ENCODE measurements at places on chromosomes 1 and 21.

DNA sequence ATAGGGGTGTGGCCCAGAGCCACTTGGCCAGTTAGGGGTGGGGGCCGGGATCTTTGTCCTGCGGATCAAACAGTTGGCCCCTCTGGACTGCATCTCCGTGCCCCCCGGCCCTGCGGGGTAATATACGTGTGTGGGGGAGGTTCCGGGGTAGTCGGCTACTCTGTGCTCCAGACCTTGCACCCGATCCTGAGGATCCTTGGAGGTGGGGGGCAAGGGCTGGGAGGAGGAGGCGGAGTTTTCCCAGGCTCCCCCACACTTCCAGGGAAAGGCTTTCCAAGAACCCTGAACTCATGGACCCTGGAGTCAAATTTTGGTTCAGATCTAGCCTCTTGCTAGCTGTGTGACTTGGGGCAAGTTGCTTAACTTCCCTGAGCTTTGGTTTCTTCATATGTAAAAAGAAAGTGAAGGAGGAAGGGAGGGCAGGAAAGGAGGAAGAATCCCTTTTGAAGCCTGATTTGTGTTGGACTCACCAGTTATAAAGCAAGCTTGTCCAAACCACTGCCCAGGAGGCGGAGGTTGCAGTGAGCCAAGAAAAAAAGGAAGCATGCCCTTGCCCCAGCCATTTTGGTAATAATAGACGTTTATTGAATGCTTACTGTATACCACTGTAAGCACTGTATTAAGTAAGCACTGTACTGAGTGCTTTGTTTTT is 686 bp downstream of the MIIP start:
- no peak for DNase-seq

DNA sequence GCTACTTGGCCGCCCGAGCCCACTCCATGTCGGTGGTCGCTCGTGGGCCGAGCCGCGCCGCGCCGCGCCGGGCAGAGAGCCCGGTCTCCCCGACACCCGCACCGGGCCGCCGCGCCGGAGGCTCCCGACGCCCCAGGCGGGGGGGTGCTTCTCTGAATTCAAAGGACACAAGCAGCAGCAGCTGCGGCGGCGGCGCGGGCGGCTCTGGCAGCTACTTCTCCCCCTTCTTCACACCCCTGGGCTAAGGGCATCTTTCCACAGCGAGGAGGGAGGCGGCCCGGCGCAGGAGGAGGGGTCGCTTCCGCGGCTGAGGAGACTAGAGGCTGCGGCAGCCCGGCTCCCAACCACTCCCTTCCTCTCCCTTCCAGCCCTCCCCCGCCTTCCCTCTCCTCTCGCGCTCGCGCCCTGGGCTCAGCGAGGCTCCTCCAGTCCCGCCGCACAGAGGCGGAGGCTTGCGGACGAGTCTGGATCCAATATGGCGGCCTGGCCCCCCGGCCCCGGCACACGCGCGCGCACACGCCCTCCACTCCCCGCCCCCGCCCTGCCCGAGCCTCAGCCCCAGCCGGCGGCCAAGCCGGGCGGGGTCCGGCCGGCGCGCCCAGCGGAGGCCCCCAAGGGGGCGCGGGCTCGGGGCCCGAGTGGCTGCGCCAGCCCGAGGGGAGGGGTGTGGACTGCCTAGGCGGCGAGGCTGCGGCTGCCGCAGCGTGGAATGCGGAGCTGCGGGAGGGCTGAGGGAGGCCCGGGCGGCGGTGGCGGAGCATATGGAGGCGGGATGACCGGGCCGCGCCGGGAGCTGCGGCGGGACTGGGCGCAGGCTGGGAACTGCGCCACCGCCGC is at the start of gene CDC42BPA:
CDC42BPA (minus strand) TSS at position 477 of the 837 bp plus-strand sequence. CDS start 1,310 bp downstream, outside the sequence.
- DNase-seq = peak; percentile 71

DNA sequence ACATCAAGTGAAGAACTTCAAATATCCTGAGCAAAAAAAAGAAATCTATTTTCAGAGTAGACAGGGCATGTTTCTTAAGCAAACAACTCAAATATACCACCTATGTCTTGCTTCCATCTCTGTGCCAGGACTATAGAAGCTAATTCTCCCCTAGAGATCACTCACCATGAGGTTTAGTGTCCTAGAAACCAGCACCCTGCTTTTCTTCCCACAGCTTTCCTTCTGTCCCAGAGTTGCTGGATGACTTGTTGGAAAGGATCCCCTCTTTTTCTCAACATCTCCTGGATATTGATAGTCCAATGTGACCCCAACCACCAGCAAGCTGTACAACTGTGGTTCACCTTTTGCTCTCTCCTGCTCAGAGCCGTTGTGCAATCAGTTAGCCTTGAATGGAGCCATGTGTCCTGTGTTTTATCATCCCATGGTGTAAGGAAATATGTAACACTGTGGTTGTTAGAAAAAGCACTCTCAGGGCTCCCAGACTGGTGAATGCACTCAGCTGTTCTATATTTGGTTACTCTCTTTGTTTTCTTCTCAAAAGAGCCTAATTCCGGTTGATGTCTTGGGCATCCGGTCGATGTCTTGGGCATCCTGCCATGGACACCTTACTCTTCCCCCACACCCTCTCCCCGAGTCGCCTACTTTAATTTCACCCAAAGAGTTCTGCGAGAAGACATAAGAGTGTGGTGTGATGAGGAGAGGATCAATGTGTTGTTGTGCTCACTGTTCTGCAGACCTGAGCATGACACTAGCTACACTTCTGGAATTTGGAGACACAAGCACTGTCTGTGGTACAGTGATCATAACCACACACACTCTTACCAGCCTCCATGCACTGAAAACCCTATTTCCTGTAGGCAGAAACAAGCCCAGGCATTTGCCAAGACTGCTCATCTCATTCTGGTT is 1.7 kb downstream of the TNFSF4 start:
- DNase-seq = no peak

- DNase-seq = no peak
Observed at GRCh38 chr1:107496002-107496401, 355.2 kb downstream of the NTNG1 start.

GRCh38 chr1:119647228-119647733 is 785 bp downstream of the ZNF697 start:
- no peak for DNase-seq

- DNase-seq = no peak
Observed at GRCh38 chr1:206962272-206962671, 8.0 kb downstream of the FCAMR start.

DNA sequence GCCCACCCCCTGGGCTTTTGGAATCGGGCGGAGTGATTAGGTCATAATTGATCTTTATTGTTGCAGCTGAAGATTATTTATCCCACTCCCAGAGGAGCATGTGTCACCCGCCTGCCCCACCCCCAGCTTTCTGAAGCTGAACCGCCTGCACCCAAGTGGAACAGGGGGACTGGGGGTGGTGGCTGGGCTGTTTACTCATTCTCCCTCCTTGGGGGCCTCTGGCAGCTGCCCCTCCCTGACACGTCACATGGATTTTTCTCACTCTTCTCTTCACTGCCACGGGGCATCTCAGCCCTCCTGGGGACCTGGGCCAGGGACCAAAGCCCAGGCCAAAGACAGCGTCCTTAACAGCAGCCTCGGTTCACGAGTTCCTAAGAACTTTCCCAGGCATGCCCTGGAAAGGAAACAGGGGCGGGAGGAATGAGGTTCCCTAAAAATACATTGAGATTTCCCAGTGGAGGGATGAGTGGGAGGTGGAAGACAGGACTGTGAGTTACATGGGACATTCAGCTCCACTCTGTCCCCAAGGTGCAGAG is 31.6 kb upstream of the SOX13 start:
- no peak for DNase-seq

GRCh38 chr1:180299479-180300221 is 69.6 kb downstream of the LHX4 start:
- no peak for DNase-seq

DNA sequence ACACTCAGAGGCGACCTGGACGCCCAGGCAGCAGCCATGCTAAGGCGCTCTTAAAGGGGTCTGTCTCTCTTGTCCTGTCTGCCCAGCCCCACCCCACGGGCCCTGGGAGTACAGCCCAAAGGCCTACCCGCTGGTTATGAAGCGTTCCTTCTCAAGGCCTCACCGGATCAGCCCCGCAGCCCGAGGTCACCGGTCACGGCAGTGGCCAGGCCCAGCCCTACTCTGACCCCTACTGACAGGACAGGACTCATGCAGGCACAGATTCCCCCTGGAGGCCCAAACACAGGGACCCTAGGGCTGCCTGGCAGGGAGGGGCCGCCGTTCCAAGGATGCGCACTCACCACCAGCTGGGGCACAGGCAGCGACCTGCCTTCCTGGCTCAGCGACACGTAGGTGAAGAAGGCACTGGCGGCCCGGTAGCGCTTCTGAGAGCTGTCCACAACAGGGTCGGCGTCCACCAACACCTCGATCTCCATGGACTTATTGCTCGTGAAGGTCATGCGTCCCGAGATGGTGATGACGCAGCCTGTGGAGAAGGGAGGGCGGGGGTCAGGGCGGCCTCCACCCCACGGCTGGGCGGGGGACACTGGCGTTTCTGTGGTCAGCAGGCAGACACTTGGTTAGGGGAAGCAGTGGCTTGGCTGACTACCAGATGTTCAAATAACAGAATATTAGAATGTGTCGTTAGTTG is 20.0 kb upstream of the GPR153 start:
- no peak for DNase-seq

DNA sequence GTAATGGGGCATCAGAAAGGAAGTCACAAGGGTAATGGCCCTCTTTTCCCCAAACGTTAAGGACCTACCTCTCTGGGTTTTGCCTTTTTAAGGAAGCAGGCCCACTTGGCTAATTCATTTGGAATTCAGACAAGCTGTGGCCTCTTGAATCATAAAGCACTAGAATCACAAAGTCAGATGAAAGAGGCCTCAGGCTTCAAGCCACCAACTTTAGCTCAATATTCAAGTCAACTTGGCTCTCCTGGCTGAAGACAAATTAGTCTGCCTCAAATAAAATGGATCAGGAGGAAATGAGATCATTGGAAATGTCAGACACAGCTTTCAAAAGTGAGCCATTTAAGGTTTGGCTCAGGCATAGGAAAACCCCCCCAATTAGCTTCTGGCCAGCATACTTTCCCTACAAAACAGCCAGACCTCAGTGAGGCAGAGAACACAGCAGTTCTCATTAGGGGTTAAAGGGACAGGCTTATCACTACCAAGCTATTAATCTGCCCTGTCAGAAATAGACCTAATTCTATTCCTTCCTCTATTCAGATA is 34.3 kb downstream of the SLC35D1 start:
- DNase-seq = no peak

GRCh38 chr1:169086603-169087455 is 19.7 kb upstream of the ATP1B1 start:
- no peak for DNase-seq

DNA sequence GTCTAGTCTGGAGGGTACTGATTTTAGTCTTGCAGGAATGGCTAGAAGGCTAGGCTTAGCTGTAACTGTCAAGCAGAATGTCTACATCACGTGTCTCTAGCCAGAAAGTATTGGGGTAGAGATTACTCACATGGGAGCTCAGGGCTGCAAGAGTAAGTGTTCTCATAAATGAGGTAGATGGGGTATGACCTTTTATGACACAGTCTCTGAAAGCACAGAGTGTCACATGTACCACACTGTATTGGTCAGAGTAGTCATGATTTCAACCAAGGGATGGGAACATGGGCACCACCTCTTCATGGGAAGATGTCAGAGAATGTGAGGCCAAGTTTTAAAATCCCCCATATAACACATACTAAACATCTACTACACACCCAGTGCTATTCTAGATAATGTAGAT is 2.9 kb downstream of the FYB2 start:
- no peak for DNase-seq

Measured in H54 (cell line).